ENCODE measurements at places on chromosomes 1 and 21. TPM values are rescaled to one million over a fixed set of nuclear protein-coding genes. Genes with fewer than 3 reads are reported as not detected.

Gene SPOCD1
- 37.2 TPM for total RNA-seq

Gene LPAR3
- total RNA-seq = 3.6 TPM

Gene RHD
- total RNA-seq = not detected

Gene CGN
- total RNA-seq = 0.09 TPM

Gene EVA1B
- 366 TPM for total RNA-seq

Gene SPRR2B
- total RNA-seq = not detected

DNA sequence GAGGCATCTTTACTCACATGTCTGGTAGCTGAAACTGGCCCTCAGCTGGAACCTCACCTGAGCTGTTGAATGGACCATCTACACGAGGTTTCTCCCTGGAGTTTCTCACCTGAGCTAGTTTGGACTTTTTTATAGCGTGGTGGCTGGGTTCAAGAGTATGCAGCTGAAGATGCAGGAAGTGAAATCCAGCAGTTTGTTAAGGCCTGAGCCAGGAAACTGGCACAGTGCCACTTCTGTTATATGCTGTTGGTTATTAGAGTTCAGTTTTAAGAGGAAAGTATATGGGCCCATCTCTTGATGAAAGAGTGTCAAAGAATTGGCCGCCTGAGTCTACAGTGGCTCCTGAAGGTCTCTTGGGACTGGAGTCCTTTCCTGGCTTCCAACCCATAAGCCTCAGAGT, 35.6 kb downstream of the STUM start:
- no peak for DNase-seq

DNA sequence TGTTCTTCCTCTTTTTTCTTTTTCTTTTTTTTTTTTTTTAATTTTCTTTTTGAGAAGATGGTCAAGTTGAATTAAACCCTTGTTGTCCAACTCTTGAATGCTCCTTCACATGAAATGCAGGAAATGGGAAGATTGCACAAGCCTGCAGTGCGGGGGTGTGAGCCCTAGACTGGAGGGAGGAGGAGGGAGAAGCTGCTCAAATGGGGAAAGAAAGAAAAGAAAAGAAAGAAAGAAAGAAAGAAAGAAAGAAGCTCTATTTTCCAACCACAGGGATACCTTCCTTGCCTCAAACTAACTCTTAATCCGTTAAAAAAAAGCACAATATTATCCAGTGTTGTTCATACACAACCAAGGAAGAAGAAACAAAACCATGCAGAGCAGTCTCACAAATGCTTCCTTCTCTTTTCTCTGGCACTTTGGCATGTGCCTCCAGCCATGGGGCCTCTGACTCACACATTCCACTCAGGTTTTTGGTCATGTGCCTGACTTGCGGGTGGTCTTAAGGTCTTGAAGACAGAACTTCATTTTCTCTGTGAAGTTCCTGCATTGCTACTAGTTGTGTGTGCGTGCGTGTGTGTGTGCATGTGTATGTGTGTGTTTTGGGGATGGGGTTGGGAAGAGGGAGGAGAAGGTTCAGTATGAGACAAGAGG, 276.1 kb downstream of the RPS6KC1 start:
- peak; percentile 82 for DNase-seq

DNA sequence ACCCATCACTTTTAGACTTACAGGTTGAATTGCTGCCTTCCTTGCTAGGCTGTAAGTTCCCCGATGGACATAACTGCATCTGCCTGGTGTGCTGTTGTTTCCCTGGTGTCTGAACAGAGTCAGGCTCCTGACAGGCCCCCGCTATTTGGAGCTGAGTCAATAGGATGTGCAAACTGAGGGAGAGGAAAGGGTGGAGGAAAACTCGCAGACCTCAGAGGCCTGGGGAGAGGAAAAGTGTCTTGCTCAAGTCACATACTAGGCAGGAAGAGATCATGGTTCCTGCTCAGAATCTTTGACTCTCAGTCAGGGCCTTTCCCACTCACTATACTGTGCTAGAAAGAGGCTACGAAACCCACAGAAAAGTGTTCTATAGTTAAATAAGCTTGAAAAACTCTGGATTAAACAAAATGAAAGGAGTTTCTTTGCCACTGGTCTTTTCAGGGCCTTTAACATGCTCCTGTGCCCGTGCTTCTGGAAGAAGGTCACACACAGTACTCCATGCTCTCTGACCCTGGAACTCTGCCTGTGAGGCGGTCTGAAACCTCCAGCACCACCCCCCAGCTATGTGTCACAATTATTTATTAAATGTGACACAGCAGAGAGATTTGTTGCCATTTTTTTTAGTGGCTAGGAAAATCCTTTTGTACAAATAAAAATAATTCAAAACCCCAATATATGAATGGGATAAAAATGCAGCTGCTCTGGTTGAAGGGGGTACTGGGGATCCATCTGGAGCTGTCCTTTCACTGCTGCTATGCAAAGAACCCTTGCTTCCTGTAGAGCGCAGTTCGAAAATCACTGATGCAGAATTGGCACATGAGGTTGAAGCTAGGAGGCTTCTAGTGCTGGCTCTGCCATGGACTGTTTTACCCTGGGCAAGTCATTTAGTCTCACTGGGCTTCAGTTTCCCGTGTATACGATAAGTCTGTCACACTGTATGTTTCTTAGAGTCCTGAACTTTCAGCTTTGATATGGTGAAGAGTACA, 20.1 kb upstream of the CDCP2 start:
- DNase-seq = no peak

DNA sequence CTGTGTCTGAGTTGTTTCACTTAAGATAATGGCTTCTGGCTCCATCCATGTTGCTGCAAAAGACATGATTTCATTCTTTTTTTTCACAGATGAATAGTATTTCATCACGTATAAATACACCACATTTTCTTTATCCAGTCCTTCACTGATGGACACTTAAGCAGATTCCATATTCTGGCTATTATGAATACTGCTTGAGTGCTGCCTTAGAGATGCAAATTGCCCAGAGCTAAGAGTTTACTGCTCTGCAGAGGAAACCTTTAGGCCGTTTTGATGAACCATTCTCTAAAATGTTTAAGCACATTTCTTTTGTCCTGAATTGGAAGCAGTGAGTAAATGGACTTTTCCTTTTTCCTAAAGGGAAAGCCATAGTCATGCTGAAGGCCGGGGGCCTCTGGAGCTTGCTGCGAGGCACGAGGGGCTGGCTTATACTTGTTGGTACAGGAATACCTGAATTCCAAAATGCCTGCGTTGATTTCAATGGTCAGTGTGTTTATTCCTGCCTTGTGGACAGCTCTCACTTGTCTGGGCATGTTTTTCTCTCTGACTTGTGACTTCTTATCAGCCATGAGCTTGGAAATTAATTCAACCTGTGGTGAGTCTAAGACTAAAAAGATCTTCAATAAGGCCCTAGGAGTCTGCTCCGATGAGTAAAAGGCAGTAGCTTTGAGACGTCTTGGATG, 201.0 kb upstream of the MAP1LC3C start:
- DNase-seq = no peak

- peak; percentile 7 for DNase-seq
Observed at GRCh38 chr1:100277866-100278265, 11.8 kb downstream of the RTCA start.

GRCh38 chr1:177024623-177025022, 139.9 kb downstream of the ASTN1 start:
- no peak for DNase-seq

DNA sequence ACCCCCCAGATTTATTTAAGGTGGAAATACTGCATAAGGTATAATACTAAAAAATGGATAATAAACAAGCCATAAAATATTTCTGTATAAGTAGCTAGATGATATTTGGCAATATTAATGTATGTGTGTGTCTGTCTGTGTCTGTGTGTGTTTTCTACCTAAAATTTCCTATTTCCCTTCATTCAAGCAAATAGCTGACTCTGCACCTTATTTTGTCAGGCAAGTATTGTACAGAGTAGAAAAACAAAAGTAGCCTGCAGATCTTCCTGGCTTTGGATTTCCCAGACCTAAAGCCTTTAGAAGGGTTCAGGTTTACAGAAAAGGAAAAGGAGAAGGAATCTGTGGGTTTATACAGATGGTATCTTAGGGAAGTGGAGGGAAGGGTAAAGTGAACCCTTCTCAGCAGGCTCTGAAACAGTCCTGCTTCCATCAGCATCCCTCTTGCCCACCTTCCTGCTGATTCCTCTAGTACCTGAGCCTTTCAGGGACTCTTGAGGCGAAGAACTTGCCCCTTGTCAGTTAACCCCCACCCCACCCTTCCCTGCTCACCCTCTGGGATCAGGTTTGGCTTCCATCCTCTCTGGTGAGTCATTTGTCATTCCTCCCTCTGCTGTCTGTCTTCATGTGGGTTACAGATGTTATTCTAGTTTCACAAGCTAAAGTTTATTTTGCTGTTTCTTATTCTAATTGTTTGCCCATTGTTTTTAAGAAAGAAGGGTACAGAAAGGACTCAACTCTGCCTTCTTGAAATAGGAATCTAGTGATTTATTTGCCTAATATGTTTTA, 21.7 kb upstream of the RGS16 start:
- no peak for DNase-seq

GRCh38 chr1:67886076-67886475, 52.8 kb upstream of the GNG12 start:
- no peak for DNase-seq

DNA sequence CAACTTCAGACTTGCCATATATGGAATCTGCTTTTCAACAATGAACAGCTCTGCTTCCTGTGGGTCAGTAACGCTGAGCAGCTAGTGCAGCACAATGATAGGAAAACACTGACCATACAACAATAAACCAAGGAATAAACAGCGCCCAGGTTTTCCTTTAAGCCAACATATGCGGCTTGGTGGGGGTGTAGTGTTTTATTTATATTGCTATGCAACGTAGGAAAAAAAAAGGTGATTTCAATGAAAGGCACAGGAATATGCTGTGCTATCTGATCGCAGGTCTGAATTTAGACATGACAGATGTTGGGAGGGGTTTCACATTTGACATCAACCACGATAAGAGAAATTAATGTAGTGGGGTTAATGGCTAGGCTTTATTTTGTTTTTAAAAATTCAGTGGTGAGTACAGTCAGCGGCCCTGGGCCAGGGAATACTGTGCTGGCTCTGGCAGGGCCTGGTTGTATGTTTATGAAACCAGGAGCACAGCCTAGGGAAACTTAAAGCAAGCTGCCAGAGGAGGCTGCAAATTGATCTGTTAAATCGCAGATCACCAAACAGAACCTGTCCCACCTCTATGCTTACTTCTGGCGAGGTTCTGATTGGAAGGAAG, 4.3 kb downstream of the TSPAN2 start:
- DNase-seq = no peak

DNA sequence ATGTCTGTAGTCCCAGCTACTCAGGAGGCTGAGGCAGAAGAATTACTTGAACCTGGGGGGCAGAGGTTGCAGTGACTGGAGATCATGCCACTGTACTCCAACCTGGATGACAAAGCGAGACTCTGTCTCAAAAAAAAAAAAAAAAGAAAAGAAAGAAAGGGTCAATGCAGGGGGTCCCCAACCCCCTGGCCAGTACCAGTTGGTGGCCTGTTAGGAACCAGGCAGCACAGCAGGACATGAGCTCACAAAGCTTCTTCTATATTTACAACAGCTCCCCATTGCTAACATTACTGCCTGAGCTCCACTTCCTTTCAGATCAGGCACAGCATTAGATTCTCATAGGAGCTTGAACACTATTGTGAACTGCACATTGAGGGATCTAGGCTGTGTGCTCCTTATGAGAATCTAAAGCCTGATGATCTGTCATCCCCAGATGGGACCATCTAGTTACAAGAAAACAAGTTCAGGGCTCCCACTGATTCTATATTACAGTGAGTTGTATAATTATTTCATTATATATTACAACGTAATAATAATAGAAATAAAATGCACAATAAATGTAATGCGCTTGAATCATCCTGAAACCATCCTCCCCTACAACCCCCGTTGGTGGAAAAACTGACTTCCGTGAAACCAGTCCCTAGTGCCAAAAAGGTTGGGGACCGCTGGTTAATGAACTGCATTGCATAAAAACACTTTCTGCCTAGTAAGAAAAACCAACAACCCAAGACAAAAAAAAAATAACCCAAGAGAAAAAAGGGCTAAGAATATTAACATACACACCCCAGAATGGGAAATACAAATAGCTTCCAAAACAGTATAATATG, 2.8 kb downstream of the ZBTB8OS start:
- no peak for DNase-seq

DNA sequence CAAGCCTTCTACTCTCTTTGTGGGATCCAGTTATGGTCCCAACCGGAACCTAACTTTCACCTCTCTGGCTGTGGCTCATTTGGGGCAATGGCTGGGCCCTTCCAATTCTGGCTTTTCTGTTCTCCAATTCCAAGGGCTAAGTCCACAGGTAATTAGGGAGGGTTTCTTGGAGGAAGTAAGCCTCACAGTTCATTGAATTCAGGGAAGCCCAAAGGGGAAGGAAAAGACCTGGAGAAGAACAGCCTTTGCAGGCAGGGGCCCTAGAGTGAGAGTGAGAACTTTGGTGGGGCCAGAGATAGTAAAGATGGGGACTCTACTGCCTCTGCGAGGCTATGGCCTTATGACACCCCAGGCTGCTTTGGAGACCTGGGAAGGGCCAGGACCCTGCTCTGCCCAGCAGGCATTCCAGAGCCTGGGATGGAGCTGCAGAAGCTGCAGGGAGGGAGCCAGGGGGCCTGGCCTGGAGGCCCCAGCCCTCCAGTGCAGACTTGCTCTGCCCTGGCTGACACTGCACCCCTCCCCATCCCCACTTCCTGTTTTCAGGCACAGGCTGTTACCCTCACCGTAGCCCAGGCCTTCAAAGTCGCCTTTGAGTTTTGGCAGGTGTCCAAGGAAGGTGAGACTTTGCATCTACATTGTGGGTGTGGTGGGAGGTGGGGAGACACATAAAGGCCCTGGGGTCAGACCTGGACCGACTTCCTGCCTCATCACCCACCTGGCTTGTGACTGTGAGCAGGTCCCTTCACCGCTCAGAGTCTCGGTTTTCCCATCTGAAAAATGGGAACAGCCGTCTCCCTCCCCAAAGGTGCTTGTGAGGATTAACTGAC, 18.9 kb downstream of the LDLRAP1 start:
- no peak for DNase-seq

DNA sequence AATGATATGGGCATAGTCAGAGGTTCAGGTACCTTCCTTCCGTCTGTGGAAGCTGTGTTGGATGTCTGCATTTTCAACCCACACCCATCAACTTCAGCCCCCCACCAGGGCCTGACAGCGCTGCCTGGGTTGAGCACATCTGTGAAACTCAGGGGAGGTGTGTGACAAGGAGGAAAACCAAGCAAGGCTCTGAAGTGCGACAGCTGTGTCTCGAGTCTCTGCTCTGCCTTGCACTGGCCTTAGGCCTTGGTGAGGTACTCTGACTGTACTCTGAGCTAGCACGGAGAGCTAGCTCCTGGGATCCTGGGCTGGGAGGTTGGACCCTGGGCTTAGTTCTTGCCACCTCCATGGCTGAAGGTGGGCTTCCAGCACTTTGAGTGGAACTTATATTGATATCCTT, 9.1 kb downstream of the VANGL2 start:
- DNase-seq = no peak
